Liver (tissue), 10 donors: ENCODE measurements at places on chromosomes 2 and 18. TPM values are rescaled to one million over a fixed set of nuclear protein-coding genes. Genes with fewer than 3 reads are reported as not detected.

DNA sequence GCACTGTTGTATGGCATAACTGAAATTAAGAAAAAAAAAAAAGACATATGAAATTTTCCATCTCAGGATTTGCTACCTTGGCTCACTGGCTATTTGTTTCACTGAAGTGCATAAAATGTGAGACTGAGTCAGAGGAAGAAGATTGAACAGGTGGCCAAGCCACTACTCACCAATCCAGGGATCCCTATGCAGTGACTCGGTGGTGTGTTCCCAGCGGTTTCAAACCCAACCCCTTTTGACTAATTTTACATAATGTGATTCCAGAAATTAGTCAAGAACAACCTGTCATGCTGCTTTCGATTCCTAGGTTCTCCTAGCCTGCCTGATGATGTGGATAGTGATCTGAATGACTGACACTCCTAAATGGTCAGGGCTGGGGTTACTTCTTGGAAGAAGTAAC is 77.3 kb downstream of the KLHL14 start:
- no peak for DNase-seq

DNA sequence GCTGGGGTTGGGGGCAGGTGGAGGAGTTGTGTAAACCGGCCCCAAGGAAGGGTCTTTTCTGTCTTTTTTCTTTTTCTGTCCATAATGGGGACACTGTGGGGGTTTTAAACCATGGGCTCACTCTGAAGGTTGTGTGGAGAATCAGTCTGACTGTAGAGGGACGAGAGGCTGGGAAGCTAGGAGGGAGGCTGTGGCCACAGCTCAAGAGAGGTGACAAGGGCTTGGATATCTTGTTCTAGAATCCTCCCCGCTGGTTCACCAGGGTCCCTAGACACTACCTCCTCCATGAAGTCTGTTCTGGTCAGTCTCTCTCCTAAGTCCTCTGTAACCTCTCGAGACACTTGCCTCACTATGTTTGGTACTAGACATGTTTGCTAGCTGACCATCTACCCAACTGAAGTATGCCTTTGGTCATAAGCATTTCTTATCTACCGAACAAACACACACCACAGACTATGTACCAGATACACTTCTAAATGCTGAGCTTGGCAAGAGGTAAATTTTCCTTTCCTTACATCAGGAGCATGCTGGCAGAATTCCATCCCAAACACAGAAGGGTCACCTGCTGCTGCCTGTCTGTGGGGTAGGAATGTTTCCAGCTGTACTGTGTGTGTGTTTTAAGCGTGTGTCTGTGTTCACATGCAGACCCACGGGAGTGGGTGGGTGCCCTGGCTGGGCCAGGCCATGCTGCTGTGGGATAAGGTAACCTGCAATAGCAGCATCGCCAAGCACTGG is 69.6 kb upstream of the MGAT4A start:
- no peak for DNase-seq

GRCh38 chr2:142557391-142557790 is 320.1 kb upstream of the KYNU start:
- DNase-seq: no peak

GRCh38 chr2:101149241-101150192 is 1.7 kb downstream of the TBC1D8 start:
- DNase-seq: no peak

DNA sequence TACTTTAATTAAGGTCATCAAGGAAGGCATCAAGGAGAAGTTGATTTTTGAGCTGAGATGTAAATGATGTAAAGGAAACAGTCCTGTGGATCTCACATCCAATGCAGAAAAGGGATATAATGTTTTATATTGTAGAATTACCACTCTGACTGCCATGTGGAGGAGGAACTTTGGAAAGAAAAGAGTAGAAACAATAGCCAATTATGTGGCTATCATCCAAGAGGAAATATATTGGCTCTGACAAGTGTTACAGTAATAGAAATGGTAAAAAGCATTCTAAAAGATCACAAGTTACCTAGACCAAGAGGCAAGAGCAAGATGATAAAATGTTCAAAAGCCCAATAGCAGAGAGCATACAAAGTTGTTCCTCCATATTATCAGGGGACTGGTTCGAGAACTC is 26.8 kb downstream of the BARD1 start:
- DNase-seq: no peak

- no peak for DNase-seq
Measured at GRCh38 chr2:32760628-32761027, 132.8 kb downstream of the TTC27 start.

DNA sequence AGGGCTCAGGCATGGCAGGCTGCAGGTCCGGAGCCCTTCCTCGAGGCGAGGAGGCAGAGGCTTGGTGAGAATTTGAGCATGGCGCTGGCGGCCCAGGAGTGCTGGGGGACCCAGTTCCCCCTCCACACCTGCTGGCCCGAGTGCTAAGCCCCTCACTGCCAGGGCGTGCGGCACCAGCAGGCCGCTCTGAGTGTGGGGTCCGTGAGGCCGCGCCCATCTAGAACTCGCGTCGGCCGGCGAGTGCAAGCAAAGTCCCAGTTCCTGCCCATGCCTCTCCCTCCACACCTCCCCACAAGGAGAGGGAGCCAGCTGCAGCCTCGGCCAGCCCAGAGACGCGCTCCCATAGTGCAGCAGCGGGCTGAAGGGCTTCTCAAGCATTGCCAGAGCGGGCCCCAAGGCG is 233.0 kb downstream of the PIEZO2 start:
- no peak for DNase-seq

GRCh38 chr2:69449906-69450305 is 12.7 kb upstream of the NFU1 start:
- no peak for DNase-seq

GRCh38 chr2:43609290-43609918 is 13.6 kb upstream of the THADA start:
- DNase-seq: no peak

DNA sequence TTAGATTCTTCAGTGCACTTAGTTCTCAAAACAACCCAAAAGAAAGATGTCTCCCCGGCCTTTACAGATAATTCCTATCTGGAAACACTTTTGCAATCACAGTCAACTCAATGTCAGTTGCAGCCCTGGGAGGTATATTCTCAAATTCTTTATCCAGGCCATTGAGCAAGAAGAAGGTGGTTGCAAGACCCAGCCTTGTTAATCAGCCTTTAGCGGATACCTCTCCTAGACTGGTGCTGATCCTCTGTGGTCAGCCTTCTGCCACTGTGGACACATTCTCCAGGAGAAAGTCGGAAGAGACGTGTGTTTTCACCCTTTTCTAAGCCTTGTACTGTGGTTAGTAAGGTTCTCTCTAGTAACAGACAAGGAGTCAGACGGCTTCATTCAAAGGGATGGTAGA is 7.8 kb upstream of the FZD7 start:
- DNase-seq: no peak

- no peak for DNase-seq
Measured at GRCh38 chr2:216885117-216885553, 25.3 kb upstream of the TNP1 start.

- no peak for DNase-seq
Measured at GRCh38 chr2:197713271-197713670, 8.1 kb downstream of the MARS2 start.

- DNase-seq: no peak
Measured at GRCh38 chr2:6986301-6986911, 69.2 kb downstream of the RNF144A start.

DNA sequence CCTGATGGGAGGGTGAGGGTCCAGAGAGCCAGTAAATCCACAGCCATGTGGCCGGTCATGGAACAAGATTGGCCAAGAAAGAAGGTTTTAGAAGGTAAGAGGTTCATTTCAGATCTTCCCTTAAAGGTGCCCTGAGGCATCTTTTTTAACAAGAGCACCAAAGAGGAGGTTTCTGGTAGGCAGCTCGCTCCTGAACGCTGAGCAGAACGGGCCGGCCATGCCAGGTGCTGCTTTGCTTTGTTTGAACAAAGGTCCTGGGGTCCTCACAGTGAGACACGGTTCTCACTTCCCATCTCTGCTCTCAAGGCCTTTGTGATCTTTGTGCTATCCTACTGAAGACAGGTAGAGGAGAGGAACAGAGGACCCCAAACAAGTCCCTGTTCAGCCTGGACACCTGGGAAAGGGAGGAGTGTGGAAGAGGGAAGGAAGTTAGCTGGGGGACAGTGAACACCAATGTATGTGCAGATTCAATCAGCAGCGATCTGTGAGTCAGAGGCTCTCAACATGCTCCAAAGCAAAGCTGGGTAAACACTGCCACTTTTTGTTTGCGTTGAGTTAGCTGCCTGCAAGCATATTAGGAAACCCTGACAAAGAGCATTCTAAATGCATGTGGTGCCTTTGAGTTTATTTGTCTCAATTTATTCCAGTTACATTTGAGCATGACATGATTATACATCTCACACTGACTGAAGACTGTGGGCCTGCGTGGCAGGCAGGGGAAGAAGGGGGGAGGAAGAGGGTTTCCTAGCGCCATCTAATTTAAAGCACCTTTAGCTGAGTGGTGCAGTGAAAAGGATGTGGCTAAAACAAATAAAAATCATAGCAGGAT is 102.4 kb downstream of the ASB1 start:
- no peak for DNase-seq

- no peak for DNase-seq
Measured at GRCh38 chr2:27958711-27959378, 68.3 kb downstream of the BABAM2 start.

GRCh38 chr18:47206945-47207637 is 30.9 kb upstream of the IER3IP1 start:
- no peak for DNase-seq

- DNase-seq: no peak
Measured at GRCh38 chr2:222504719-222505118, 80.4 kb downstream of the SGPP2 start.

- no peak for DNase-seq
Measured at GRCh38 chr18:75216212-75216910, 5.8 kb downstream of the TSHZ1 start.

DNA sequence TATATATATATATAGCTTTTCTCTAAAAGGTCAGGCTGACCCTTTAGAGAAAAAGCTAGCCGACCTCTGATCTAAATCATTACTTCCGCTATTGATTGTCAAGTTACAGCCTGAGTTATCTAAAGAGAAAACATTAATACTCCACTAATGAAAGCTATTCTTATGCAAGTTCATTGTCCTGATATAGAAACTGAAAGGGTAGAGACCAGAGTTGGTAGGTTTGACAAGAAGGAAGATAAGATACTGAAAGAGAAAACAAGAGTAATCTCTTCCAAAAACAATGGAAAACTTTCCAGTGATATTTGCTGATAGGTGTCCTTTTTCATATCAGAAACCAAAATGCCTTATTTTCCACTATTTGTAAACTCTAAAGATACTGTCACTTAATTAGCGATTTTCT is 62.8 kb upstream of the SLC39A10 start:
- no peak for DNase-seq

DNA sequence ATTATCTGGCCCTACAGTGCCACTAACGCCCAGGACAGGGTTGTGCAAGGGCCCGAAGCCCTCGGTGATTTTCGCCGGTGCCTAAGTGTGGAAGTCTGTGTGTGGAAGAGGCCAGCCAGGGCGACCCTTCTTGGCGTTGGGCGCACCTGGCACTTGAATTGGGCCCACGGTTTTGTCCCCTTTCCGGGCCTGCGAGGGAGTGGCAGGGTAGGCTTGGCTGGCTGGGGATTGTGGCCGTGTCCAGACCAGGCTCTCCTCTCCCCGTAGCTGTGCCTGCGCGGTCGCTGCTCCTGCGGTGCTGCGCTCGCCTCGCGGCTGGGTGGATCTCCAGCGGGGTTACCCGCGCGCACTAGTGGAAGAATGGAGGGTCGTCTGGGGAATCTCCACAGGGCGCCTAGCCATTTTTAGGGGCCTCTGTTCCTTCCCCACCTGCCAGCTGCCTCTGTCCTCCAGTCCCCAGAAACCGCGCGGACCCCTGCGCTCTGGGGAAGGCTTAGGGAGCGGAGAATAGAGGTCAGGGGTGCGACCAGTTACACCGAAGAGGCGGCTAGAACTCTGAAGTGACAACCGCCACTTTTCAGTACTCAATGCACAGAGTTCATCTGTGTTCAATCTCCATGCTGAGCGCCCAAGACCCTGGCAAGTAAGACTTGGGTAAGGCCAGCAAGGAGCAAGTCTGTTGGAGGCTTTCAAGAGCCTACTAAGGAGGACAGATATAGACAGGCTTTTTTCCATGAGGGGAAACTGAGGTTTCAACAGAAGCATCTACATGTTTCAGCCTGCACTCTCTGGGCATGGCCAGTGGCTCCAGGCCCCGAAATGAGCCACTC is 16.0 kb downstream of the EVX2 start:
- DNase-seq: no peak

GRCh38 chr2:65979446-65979845 is 455.5 kb upstream of the MEIS1 start:
- DNase-seq: no peak

GRCh38 chr18:9278028-9278427 is 56.5 kb upstream of the TWSG1 start:
- no peak for DNase-seq

DNA sequence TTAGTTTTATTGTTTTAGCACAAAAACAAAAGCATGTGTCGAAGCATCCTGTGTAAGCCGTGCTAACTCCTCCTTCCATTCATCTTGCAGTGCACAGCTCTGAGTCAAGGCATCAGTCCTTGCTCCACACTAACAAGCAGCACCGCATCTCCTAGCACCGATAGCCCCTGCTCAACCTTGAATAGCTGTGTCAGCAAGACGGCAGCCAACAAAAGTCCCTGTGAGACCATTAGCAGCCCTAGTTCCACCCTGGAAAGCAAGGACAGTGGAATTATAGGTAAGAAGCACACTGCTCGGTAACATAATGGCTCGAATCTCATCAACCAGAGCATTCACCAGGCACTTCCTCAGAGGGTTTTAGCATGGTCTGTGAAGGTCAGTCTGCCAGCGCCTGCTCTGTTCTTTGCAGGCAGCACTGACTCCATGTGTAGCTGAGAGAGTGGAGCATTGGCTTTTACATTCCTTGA is 136.2 kb downstream of the WDSUB1 start:
- DNase-seq: no peak

SP140L gene
- 21.5 TPM for total RNA-seq

SRD5A2 gene
- total RNA-seq: not detected

PARD6G gene
- 2.2 TPM for total RNA-seq

CD8B2 gene
- under 0.01 TPM for total RNA-seq

UGT1A4 gene
- total RNA-seq: 136 TPM

KCNF1 gene
- not detected for total RNA-seq

REEP1 gene
- total RNA-seq: 1.7 TPM

UGT1A8 gene
- 0.17 TPM for total RNA-seq

EPG5 gene
- total RNA-seq: 20.3 TPM

SULT1C4 gene
- total RNA-seq: 1.6 TPM

DYNAP gene
- total RNA-seq: not detected

CRYBA2 gene
- total RNA-seq: not detected

FLACC1 gene
- 7.1 TPM for total RNA-seq

SIX3 gene
- not detected for total RNA-seq
